ENCODE measurements at places on chromosomes 12 and 14.

DNA sequence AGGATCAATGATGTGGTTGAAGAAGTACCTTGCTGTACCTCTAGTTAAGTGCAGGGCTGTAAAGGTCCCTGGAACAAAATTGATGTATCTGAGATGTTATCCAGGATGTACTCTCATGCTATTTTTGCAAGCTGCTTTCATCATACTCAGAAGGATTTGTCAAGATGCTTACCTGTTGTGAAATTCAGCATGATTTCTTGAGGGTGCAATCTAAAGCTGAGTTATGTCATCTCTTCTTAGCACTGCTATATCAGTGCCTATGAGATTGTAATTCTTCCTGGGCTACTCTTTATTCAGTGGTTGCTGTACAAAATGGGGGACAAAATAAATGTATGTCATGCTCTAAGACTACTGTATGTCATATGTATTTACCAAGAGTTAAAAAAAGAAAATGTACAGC, 340.7 kb upstream of the LMO3 start:
- no peaks in the 10 kb centered on the region for H3K4me1 ChIP-seq
- H3K4me3 ChIP-seq = no peak overlapping the region
- H3K36me3 ChIP-seq = no peaks in the 10 kb centered on the region
- no peaks in the 10 kb centered on the region for H3K27me3 ChIP-seq
- H3K27ac ChIP-seq = no peak overlapping the region

DNA sequence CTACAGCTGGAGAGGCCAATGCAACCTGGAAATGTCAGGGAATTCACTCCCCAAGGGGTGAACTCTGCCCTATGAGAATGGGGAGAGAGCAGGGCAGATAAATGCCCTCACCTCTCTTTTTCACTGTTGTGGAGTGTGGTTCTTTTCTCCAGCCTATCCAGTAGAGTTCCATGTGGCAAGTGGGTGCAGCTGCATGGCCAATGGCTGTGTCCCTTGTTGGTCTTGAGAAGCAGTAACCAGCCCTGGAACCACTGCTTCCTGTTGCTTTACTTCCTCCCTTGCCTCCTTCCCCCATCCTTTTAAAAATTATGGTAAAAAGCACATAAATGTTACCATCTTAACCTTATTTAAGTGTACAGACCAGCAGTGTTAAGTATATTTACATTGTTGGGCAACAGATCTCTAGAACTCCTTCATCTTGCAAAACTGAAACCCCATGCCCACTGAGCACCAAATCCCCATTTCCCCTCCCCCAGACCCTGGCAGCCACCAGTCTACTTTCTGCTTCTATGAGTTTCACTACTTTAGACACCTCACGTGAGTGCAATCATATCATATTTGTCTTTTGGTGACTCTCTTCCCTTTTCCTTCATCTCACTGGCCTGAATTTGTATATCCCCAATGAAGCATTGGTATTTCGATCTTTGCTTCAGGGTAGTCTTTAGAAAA, 77.0 kb upstream of the GRIP1 start:
- no peak overlapping the region for H3K4me3 ChIP-seq
- no peak for DNase-seq
- no peak overlapping the region for H3K27ac ChIP-seq
- H3K36me3 ChIP-seq = no peaks in the 10 kb centered on the region
- H3K4me1 ChIP-seq = no peaks in the 10 kb centered on the region

DNA sequence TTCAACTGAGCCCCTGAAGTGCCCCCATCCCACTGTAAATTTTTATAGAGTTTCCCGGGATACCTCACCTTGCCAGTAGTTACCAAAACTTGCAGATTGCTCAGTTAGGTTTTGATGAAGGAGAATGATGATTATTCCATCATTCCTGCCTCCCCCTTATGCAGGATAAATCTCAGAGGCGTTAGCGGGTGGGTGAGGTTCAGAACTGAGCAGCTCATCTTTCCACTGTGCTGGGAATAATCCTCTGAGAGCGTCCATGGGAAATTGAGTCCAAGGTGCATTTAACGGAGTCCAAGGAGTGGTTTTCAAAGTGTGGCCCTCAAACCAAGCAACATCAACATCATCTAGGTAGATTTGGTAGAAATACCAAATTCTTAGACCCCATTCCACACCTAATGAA, 18.7 kb downstream of the ACSM4 start:
- H3K27me3 ChIP-seq = no peaks in the 10 kb centered on the region
- H3K4me1 ChIP-seq = no peaks in the 10 kb centered on the region
- H3K4me3 ChIP-seq = no peak overlapping the region
- no peak overlapping the region for H3K27ac ChIP-seq
- no peaks in the 10 kb centered on the region for H3K36me3 ChIP-seq

DNA sequence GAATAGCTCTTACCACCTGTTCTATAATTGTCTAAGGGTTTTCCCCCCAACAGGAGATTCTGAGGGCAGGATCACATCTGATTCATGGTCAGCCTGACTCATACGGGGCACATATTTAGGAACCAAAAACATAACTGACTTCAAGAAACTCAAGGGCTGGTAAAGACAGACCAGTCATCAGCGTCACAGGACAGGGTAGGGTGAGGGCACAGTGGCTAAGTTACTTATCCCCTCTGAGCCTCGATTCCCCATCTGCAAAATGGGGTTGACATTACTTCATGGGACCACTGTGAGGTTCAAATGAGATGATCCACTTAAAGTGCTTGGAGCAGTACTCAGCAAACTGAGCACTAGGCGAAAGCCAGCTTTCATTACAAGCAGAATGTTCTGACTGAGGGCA, 606 bp downstream of the CINP start:
- peaks cover 18% of the 10 kb centered on the region for H3K36me3 ChIP-seq
- DNase-seq = no peak
- H3K27ac ChIP-seq = peak overlapping the region; percentile 85

DNA sequence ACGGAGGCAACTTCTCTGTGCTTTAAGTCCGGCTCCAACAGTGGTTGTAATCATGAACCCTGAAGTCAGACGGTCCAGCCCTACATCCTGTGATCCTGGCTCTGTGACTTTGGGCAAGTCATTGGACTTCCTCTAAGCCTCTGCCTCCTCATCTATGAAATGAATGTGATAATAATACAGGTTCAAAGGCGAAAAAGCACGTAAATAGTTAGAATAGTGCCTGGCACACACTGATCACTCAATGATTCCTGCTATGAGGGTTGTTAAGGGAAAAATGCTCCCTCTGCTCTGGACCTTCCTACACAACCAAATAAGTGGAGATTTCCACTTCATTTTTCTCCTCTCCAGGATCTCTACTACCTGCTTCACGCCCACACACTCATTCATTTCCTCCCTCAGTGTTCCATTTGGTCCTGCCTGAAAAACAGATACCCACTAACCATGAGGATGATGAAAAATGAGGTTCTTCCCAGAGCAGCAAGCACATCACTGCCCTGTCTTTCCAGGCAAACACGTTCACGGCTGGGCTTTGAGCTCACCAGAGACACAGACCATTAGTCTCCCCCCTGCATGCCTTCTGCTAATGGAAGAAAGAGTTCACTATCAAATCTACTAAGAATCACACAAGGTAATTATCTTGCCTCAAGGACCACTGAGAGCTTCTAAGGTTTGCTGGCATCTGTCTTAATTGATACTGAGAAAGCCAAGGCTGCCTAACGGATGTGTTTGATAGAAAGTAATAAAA, 13.2 kb downstream of the NUAK1 start:
- no peak overlapping the region for H3K27ac ChIP-seq
- H3K4me1 ChIP-seq = peaks cover 17% of the 10 kb centered on the region
- DNase-seq = no peak
- no peaks in the 10 kb centered on the region for H3K36me3 ChIP-seq

DNA sequence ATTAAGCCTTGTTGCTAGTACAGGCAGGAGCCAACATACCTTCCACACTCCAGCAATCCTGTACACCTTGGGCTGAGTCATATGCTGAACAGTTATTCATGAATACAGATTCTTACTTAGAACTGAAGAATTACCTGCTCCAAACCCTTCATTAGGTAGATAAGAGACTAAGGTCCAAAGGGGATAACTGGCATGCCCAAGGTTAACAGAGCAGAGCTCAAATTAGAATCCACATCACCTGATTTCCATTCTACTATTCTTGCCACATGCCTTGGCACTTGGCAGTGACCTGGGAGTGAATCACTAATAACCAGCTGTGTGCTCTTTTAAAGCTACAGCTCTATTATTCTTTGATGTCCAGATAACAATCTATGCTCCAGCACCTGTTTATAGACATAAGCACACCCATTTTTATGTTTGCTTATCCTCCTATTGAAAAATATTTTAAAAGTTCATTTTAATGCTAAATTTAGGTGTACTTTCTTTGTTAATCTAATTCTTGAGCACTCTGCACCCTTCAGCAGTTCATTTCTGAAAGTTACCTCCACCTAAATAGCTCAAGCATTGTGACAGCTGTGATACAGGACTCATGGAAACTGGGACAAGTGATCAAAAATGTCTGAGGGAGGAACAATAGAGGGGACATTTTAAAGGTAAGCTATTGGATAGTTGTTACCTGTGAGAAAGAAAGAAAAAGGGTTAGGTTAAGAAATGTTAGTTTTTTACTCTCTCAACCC, 19.4 kb downstream of the LPCAT3 start:
- H3K36me3 ChIP-seq = peaks cover 11% of the 10 kb centered on the region
- peaks cover 27% of the 10 kb centered on the region for H3K4me1 ChIP-seq
- no peak overlapping the region for H3K4me3 ChIP-seq

- DNase-seq = peak; percentile 68
- H3K36me3 ChIP-seq = peaks cover 2% of the 10 kb centered on the region
- H3K4me3 ChIP-seq = no peak overlapping the region
- H3K27me3 ChIP-seq = no peaks in the 10 kb centered on the region
- H3K27ac ChIP-seq = no peak overlapping the region
These were observed 27.1 kb upstream of the MTERF2 start for GRCh38 chr12:107014055-107014454.

DNA sequence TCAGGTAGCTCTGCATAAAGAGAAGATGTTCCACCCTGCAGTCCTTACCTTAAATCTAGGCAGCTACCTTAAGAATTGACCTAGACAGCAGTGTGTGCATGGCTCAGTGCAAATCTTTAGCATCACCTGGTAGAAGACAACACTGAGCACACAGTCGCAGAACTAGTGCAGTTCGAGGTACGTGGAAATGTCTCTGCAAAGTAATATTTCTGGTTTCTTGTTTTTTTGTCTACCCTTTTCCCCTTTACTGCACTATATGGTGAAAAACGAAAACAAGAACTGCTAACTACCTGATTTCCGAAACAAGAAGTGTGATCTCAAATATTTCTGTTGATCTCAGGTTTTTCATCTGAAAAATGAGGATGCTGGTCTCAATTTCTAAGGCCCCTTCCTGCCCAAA, 82.5 kb downstream of the ETV6 start:
- H3K4me1 ChIP-seq = peaks cover 32% of the 10 kb centered on the region
- H3K27ac ChIP-seq = no peak overlapping the region
- H3K27me3 ChIP-seq = no peaks in the 10 kb centered on the region
- no peak for DNase-seq
- H3K4me3 ChIP-seq = no peak overlapping the region

DNA sequence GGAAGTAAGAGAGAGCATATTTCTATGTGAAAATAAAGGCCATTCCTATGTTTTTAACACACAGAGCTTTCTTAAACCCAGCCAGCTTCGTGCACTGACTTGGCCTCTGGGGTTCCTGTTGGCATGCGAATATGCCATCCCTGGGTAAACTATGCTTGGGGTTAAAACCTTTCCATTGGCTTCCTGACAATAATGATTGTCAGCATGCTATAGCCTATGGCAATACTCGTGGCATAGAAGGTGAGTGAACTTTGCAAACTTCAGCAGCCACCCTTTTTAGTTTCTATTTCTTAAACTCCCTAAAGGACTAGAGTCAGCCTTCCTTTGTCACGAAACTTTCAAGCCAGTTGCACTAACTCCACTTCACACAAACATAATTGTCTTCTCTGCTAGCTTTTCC, 148.4 kb upstream of the RGS6 start:
- H3K4me3 ChIP-seq = no peak overlapping the region
- no peak overlapping the region for H3K27ac ChIP-seq

DNA sequence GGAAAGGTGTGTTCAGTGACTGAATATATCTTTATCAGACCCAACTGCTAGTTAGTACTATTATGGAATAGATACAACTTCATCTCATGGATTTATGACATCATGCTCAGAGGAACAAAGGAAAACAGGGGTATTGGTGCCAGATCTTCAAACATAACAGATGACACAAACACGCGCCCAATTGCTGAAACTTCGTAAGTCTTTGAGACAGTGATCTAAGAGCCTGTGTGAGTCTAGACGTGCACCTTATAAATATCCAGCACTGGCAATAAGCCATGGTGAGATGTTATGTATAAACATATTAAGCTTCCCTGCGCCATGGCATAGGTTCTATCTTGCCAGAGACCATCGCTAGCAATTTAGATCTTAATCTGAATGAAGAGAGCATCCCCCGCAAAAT, 42.2 kb upstream of the NR2C1 start:
- no peak overlapping the region for H3K4me3 ChIP-seq
- no peaks in the 10 kb centered on the region for H3K4me1 ChIP-seq

GRCh38 chr14:52333823-52334657, 19.9 kb downstream of the PTGER2 start:
- H3K36me3 ChIP-seq = no peaks in the 10 kb centered on the region
- no peak for DNase-seq
- H3K4me3 ChIP-seq = no peak overlapping the region
- no peaks in the 10 kb centered on the region for H3K27me3 ChIP-seq
- H3K4me1 ChIP-seq = no peaks in the 10 kb centered on the region

GRCh38 chr12:65229441-65229840, 49.0 kb upstream of the MSRB3 start:
- peaks cover 17% of the 10 kb centered on the region for H3K36me3 ChIP-seq
- H3K4me1 ChIP-seq = no peaks in the 10 kb centered on the region
- H3K27ac ChIP-seq = no peak overlapping the region
- H3K27me3 ChIP-seq = no peaks in the 10 kb centered on the region
- no peak overlapping the region for H3K4me3 ChIP-seq
- DNase-seq = no peak

DNA sequence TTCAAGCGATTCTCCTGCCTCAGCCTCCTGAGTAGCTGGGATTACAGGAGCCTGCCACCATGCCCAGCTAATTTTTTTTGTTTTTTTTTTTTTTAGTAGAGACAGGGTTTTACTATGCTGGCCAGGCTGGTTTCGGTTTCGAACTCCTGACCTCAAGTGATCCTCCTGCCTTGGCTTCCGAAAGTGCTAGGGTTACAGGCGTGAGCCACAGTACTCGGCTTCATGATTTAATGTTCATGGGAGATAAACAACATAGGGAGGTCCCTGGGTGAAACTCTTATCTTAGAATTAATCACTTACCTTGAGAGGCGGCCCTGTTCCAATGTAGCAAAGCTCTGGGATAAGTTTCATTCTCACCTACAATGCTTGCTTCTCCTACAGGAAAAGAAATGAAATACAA, 48.3 kb downstream of the SEL1L start:
- no peak overlapping the region for H3K4me3 ChIP-seq
- DNase-seq = no peak

DNA sequence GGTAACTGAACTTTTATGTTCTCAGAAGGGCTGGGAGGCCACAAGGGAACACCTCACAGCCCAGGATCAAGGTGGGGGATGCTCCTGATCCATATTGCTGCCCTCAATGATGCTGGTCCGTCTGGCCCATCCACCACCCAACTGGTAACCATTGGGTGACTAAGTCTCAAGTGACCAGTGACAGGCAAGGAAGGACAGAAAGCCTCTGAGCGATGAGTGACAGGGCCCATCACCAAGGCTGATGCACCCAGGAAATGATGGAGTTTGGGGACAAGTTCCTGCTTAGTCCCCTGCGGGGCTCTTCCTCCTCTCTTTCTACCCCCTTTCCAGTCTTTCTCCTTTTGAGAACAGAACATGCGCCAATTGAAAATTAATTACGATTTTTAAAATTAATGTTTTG, 2.6 kb upstream of the MMP19 start:
- no peaks in the 10 kb centered on the region for H3K4me1 ChIP-seq
- H3K36me3 ChIP-seq = no peaks in the 10 kb centered on the region
- H3K4me3 ChIP-seq = no peak overlapping the region
- peaks cover 10% of the 10 kb centered on the region for H3K27me3 ChIP-seq

Measured in large intestine (tissue), 12 donors.